ENCODE measurements at places on chromosomes 12 and 14. TPM values are rescaled to one million over a fixed set of nuclear protein-coding genes. Genes with fewer than 3 reads are reported as not detected.

DNA sequence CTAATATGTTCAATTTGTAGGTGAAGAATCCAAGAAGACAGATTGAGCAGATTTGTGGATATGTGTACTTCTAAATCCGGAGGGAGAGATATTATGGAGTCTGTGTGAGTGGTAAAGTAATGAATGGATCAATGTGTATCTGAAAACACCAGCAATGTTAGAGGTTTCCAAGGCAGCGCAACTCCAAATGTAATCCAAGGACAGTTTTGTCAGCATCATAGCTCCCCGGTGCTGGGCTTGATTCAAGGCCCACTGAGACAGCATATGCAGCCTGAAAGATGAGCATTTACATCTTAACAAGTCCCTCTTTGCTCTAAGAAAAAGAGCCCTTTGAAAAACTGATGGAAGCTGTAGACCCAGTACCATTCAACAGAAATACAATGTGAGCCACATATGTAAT is 38.3 kb upstream of the FRMD6 start:
- no peaks in the 10 kb centered on the region for H3K36me3 ChIP-seq
- H3K4me1 ChIP-seq: no peaks in the 10 kb centered on the region
- no peak overlapping the region for H3K27ac ChIP-seq
- H3K27me3 ChIP-seq: no peaks in the 10 kb centered on the region
- no peak overlapping the region for H3K4me3 ChIP-seq
- no peak for DNase-seq

The GLI1 gene
- 0.30 TPM for total RNA-seq

GRCh38 chr12:6167327-6168280 is 32.6 kb upstream of the CD9 start:
- H3K27ac ChIP-seq: no peak overlapping the region
- no peaks in the 10 kb centered on the region for H3K36me3 ChIP-seq
- H3K4me3 ChIP-seq: no peak overlapping the region
- no peaks in the 10 kb centered on the region for H3K27me3 ChIP-seq
- no peak for DNase-seq

The TMEM179 gene
- not detected for total RNA-seq

DNA sequence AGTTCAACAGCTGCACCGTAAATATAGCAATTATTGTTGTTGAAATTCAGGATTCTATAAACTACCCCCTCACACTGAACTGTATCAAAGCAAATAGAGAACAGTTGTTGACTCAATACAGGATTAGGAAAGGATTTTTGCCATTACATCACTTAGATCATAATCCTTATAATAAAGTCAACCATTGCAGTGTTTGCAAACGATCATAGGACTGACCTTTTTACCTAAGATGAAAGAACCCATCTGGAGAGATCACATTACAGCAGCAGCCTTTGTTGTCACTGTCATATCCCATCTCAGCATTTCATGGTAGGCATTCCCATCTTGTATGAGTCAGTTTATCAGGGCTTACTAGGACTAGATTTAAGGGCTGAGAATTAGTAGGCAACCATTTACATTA is 96.1 kb downstream of the IPO8 start:
- H3K36me3 ChIP-seq: no peaks in the 10 kb centered on the region
- H3K27me3 ChIP-seq: no peaks in the 10 kb centered on the region
- H3K4me1 ChIP-seq: no peaks in the 10 kb centered on the region
- H3K4me3 ChIP-seq: no peak overlapping the region

- H3K27ac ChIP-seq: no peak overlapping the region
- H3K27me3 ChIP-seq: no peaks in the 10 kb centered on the region
- no peak for DNase-seq
- no peak overlapping the region for H3K4me3 ChIP-seq
- no peaks in the 10 kb centered on the region for H3K4me1 ChIP-seq
Measured at GRCh38 chr12:71954083-71954778, 15.6 kb downstream of the TPH2 start.

The PTCSC3 gene
- not detected for total RNA-seq

- no peak overlapping the region for H3K27ac ChIP-seq
- H3K27me3 ChIP-seq: no peaks in the 10 kb centered on the region
- no peaks in the 10 kb centered on the region for H3K36me3 ChIP-seq
- H3K4me3 ChIP-seq: no peak overlapping the region
- H3K4me1 ChIP-seq: no peaks in the 10 kb centered on the region
Measured at GRCh38 chr14:85532374-85533022, 2.6 kb downstream of the FLRT2 start.

DNA sequence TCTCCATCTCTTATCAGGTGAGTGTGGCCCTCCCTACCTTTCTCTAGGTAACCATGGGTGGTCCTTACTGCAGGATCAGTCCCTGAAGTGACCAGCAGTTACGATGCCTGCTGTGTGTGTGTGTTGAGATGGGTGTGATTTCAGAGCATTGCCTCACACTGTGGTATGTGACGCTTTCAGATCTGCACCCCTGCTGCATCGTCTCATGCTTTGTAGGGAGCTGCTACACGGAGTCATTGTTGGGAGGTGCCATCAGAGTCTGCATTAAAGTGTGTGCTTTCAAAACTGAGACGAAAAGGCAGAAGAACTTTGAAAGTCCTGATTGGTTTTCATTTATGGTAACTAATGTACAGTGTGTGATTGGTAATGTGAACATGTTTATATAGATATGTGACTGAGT is 150.5 kb downstream of the PELI2 start:
- no peak overlapping the region for H3K4me3 ChIP-seq
- H3K36me3 ChIP-seq: no peaks in the 10 kb centered on the region
- no peaks in the 10 kb centered on the region for H3K4me1 ChIP-seq
- H3K27ac ChIP-seq: no peak overlapping the region
- DNase-seq: no peak

DNA sequence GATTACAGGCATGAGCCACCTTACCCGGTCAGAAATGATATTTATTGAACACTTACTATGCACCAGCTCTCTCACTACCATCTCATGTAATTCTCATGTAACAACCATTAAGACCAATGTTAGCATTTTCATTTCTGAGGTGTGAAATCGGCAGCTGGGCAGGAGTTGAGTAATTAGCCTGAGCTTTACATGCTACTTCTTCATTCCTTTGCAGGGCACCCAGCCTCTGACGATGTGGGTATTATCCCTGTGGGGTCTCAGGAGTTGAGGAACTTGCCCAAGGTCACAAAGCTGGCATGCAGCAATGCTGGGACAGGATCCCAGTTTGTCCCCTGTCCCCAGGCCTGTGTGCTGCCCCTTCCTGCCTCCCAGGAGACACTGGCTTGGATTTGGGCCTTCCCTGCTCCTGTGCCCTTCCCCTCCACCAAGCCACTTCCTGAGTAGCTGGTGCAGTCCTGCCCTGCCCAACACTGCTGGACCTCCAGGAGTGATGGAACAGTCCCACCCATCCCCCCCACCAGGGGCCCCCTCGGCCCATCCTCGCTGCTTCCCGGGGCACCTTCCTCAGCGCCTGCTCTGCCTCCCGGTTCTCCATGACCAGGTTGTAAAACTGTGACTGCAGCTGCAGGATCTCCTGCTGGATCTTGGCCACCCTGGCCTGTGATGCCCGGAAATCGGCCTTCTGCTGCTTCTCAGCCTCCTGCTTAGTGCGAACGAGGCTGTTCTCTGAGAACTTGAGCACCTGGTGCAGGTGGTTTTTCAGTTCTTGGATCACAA is 14.7 kb downstream of the RITA1 start:
- no peaks in the 10 kb centered on the region for H3K27me3 ChIP-seq
- no peak overlapping the region for H3K27ac ChIP-seq
- H3K4me1 ChIP-seq: no peaks in the 10 kb centered on the region
- DNase-seq: no peak

DNA sequence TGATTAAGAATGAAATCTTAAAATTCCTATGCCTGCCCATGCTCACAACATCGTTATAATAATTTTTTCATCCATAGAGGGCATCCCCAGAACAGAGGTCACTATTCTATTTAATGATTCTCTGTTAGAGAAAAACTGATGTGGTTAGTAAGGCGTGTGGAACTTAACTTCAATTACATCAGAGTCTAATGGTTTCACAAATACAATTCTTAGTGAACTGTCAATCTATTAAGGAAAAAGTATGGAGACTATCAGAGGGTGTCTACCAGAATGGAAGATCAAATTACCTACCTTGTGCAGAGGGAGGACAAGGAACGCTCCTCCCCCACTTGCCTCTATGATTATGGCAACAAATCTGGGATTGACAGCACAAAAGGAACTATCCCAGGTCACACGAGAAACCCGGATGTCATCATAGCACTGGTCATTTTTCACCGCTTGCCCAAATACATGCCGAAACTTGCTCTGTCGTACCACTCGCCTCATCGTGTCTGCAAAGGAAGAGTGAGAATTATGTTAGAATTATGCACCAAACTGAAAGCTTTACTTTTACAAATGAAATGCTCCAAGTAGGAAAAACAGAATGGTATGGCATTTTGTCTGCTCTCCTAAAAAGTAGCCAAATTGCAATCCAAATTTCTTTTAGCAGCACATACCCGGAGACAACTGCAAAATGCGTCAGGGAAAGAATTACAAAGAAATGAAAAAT is 30.3 kb downstream of the CORO1C start:
- no peaks in the 10 kb centered on the region for H3K27me3 ChIP-seq
- no peak overlapping the region for H3K4me3 ChIP-seq
- no peak for DNase-seq
- no peaks in the 10 kb centered on the region for H3K36me3 ChIP-seq

The DPPA3 gene
- not detected for total RNA-seq
